Activated CD4-positive, alpha-beta memory T cell treated with anti-CD3 and anti-CD28 coated beads, Interleukin-2, amount 10 ng/mL, durations not matched to agents 7 days and 5 days (primary cell): ENCODE measurements at places on chromosomes 1 and 21. TPM values are rescaled to one million over a fixed set of nuclear protein-coding genes. Genes with fewer than 3 reads are reported as not detected.

Gene LRRC3
- 3.7 TPM for total RNA-seq

Gene TMEM125
- total RNA-seq, result not detected

Gene RBP7
- not detected for total RNA-seq

Gene SFN
- total RNA-seq, result 5.0 TPM

Gene CD34
- total RNA-seq, result 0.03 TPM

Gene PGLYRP4
- not detected for total RNA-seq

Gene CNKSR1
- 1.8 TPM for total RNA-seq

Gene LGR6
- total RNA-seq, result not detected

Gene PLA2G2C
- 0.40 TPM for total RNA-seq

Gene BTG3
- 59.7 TPM for total RNA-seq

Gene TPTE
- total RNA-seq, result not detected

Gene PADI2
- total RNA-seq, result not detected

Gene ITLN2
- not detected for total RNA-seq

Gene CCDC17
- 3.6 TPM for total RNA-seq

Gene TNFRSF9
- 8.0 TPM for total RNA-seq

Gene EPHB2
- total RNA-seq, result not detected

Gene TP73
- 2.6 TPM for total RNA-seq

Gene SLC16A4
- total RNA-seq, result 0.35 TPM

Gene KRTAP7-1
- not detected for total RNA-seq

Gene CBS
- total RNA-seq, result 64.2 TPM

Gene LCE1D
- not detected for total RNA-seq

Gene ATPAF1
- total RNA-seq, result 51.1 TPM

Gene RAVER2
- 1.8 TPM for total RNA-seq

Gene HTR1D
- total RNA-seq, result not detected

Gene KIF2C
- 105 TPM for total RNA-seq

Gene BARHL2
- not detected for total RNA-seq

Gene BCAS2
- total RNA-seq, result 45.5 TPM

Gene CLDN17
- total RNA-seq, result not detected

Gene LCE1A
- not detected for total RNA-seq

Gene NCF2
- 23.0 TPM for total RNA-seq

Gene ATP1A4
- not detected for total RNA-seq

Gene PHLDA3
- total RNA-seq, result 11.4 TPM

Gene SSX2IP
- total RNA-seq, result 18.8 TPM

Gene XCL2
- not detected for total RNA-seq

Gene KIF21B
- 180 TPM for total RNA-seq

Gene BEST4
- total RNA-seq, result 1.3 TPM

Gene OR2G6
- total RNA-seq, result not detected

Gene MYBPH
- not detected for total RNA-seq

Gene SLC26A9
- total RNA-seq, result not detected

Gene KIF17
- total RNA-seq, result not detected

Gene LAMC1
- total RNA-seq, result not detected

Gene AMY1A
- total RNA-seq, result not detected

Gene FMOD
- total RNA-seq, result 0.23 TPM

Gene TMEM269
- not detected for total RNA-seq
